Right renal pelvis (tissue), 4 donors: ENCODE measurements at places on chromosomes 2 and 18. TPM values are rescaled to one million over a fixed set of nuclear protein-coding genes. Genes with fewer than 3 reads are reported as not detected.

The TMEM200C gene
- polyA plus RNA-seq = 1.8 TPM

DNA sequence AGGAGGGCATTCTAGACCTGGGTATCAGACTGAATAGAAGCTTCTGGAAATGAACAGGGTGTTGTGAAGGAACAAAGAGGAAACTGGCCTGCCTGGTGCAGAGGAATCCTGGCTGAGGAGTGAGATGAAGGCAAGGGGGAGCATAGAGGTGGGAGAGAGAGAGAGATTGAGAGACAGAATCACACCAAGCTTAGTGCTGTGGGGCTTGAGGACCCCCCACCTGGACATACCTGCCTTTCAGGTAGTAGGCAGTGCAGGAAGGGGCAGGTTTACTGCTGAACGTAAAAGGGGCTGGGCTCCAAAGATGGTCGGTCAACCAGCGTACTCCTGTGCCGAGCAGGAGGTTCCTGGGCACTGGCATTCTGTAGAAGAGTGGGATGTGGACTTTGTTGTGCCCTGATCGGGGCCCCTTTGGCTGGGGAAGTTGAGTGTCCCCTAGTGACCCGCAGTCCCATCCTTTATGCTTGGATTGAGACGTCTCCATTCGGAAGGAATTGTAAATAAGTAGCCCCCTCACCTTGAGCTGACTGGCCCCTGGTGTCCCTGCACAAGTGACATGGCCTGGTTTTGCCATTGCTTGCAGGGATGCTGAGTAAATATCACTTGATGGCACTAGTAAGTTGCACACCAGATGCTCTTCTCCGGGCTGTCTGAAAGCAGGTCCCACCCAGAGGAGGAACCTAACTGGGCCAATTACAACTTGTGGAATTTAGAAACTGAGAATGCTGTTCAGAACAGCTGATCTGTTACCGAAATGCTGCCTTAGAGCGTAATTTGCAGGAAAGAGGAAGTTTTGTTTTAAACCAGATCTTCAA lies 1.4 kb downstream of the UBE2F start:
- DNase-seq = peak; percentile 26

- no peak for DNase-seq
These were observed 3.1 kb downstream of the NEU4 start for GRCh38 chr2:241811952-241812729.

GRCh38 chr2:225008179-225008856 lies 34.0 kb downstream of the DOCK10 start:
- DNase-seq = no peak

The RAB17 gene
- polyA plus RNA-seq = 15.0 TPM

GRCh38 chr2:65458999-65459398 lies 26.6 kb upstream of the SPRED2 start:
- no peak for DNase-seq

GRCh38 chr2:233265899-233266431 lies 14.5 kb downstream of the ATG16L1 start:
- no peak for DNase-seq

- DNase-seq = no peak
These were observed 27.6 kb upstream of the GMCL1 start for GRCh38 chr2:69801745-69802290.

The ABCG5 gene
- polyA plus RNA-seq = 0.39 TPM

- peak; percentile 71 for DNase-seq
These were observed at the start of gene TMEM37 for GRCh38 chr2:119431155-119431975. Gene TMEM37, plus strand, starts transcription at chr2:119431854. Its CDS starts 50 bp downstream, at chr2:119431904.

The SFT2D3 gene
- polyA plus RNA-seq = not detected

GRCh38 chr2:121071034-121071504 lies 213.9 kb downstream of the TFCP2L1 start:
- DNase-seq = no peak

The RGPD4 gene
- polyA plus RNA-seq = 0.06 TPM

- DNase-seq = no peak
These were observed 57.6 kb downstream of the PXDN start for GRCh38 chr2:1686784-1687105.

DNA sequence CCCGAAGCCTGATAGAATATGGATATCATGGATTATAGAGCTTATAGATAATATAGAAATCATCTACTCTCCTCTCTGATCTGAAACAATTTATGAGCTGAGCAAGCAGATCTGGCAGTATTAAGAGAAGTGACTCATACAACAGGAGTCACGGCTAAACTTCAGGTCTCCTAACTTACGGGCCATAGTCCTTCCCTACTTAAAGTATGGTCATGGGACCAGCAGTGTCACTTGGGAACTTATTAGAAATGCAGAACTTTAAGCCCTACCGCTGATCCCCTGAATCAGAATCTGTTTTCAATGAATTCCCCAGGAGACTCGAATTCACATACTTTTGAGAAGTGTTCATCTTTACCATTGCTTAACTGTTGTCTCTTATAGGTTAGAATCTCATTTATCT lies 195.7 kb upstream of the FANCL start:
- no peak for DNase-seq

DNA sequence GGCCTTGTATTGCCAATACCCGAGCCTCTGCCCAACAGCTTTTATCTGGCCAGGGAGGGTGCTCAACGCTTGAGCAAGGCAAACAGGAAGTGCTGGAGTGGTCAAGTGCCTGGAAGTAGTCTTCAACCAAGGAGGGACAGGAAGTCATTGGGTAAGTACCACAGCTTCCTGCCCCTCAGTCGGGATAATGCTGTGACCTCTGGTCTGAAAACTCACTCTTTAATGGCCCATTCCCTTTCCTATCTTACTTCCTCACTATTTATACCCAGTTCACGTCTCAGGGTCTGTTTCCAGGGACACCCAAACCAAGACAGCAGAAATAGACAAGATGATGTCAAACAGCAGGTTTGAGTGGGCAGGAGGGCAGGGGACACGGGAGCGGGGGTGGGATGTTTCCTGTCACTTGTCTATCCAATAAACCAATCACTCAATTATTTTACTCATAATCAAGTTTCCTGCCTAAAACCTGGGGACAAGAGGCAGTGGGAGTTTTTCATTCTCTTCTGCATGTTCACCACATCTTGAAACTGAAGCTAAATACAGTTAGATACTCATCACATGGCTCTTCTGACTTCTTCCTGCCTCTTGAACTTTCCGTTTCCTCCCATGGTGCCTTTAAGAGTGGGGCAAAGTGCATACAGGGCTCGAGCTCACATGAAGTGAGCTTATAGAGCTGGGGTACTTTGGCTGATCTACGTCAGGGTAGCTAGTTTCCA lies 68.9 kb upstream of the CAB39 start:
- DNase-seq = no peak

GRCh38 chr2:136384531-136385303 lies 266.8 kb upstream of the CXCR4 start:
- no peak for DNase-seq

DNA sequence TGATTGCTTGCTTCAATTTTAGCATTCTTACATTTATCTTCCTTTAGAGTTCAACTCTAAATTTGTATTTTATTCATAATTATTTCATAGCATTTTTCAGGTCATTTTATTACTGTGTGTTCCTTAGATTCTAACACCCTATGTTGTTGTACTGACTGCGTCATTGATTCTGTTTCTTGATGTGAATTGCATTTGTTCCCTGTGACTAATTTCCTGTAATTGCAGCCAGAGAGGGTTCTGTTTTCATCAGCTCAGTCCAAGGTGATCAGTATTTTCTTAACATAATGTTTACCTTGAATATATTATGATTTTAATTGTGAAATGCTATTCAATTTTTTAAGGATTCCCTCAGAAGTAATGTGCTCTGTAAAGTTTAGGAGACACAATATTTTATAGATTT lies 970.2 kb upstream of the PIK3C3 start:
- DNase-seq = no peak

The UGT1A10 gene
- polyA plus RNA-seq = not detected

The SYT4 gene
- polyA plus RNA-seq = 0.34 TPM

- DNase-seq = no peak
These were observed 246.9 kb upstream of the TANK start for GRCh38 chr2:160913323-160913722.

The NAT8 gene
- polyA plus RNA-seq = 25.5 TPM

The PDE11A gene
- 8.6 TPM for polyA plus RNA-seq

- DNase-seq = no peak
These were observed 309.8 kb upstream of the COL3A1 start for GRCh38 chr2:188664416-188664815.

DNA sequence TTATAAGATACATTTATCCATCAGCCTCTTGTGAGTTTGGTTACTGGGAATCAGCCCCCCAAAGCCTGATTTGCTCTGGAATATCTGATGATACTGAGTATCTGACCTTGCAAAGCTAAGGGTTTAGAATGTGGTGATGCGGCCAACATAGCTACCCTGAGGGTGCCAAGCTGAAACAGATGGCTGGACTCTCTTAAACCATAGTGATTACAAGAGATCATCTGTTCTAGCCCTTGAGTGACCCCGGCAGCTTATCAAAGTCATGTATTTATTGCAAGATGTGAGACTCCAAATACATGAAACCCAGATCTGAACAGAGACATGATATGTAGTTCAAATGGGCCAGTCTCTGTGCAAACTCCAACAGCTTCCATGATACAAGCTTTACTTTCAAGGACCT lies 78.2 kb upstream of the CABLES1 start:
- no peak for DNase-seq

- DNase-seq = no peak
These were observed 4.2 kb upstream of the KLHL14 start for GRCh38 chr18:32777049-32777448.

DNA sequence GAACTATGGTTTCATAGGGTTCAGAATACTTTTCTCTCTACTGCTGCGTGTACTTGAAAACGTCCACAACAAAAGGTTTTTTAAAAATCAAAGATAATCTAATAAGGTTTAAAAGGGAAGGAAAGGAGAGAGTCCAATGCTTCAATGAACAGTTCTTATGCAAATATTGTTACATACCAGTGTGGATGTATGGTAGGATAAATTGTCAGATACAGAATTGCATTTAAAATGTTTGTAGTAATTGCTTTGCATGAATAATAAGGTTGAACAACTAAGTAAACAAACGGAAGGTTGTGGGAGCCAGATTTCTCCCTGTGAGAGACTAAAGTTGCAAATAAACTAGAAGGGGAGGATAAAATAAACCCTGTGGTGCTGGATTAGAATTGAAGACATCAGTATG lies 53.8 kb upstream of the RBBP8 start:
- DNase-seq = no peak
